AML-193 (cell line): ENCODE measurements at places on chromosomes 6 and 20.
A peak's percentile ranks its signal among the peaks of the same experiment; 100 is the strongest.

DNA sequence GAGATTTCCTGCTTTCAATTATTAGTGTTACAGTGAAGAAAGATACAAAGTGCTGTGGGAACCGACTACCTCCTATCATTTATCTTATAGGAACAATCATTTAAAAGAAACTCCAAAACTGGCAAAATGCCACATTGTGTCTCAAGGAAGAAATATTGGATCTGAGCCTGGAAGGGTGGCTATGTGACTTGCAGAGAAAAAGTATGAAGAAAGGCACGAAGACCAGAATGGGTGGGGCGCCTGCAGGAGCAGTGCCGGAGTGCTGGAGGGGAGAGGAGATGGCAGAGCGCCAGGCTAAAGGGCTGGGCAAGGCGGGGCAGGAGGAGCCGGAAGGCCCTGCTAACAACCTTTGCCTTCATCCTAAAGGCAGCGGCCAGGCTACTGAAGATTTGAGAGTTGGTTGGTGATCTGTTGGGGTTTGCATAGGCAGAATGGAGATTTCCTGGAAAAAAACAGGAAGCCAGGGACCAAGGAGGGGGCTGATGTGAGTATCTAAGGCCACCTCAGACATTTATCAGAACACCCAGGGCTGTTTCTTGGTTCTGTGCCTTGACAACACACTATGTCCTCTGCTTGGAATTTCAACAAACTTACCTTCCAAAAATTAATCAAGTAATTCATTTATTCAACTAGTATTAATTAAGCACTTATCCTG lies 125.6 kb downstream of the MAFB start:
- no peak for DNase-seq

DNA sequence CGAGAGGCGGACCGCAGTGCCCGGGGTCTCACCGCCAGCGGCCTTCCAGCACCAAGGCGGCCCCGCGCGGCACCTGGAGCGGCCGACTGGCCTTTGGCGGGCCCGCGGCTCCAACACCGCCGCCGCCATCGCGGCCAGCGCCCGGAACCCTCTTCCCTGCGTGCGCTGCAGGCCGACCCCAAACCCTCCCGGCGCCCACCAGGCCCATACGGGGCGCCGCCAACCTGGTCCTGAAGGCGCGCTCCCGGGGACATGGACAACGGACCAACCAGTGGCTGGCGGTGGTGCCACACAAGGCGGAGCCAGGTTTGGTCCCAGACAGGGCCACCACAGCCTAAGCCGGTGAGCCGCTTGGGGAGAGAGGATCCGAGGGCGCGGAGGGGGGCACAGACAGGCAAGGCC lies 1514.8 kb upstream of the DEFB115 start:
- DNase-seq, result no peak

DNA sequence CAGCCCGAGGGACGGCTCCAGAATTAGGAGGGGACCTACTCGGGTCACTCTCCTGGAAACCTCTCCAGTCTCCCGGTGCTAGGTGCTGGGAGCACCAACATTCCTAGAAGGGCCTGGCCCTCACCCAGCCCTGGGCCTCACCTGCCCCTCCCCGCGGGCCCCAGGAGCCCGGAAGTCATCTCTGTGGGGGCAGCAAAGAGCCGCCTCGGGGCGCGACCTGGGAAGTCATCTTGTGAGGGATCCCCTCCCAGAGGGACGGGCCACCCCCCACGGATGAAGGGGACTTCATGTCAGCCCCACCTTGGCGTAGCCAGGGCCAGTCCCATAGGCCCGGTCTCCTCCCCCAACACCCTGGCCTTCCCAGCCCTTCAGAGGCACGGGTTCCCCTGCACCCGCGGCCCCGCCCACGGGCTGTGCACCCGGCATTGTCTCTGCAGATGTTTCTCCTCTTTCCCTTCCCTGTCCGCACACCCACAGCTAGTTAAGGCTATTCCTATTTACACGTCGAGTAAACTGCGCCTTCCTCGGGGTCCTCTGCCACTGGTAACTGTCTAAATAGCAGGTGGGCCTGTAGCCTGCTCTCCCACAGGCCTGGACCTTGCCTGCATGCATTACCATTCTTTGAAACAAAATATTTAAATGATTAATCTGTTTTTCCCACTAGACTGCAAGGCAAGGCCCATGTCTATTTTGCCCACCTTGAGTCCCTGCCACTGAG lies 896 bp upstream of the RNASET2 start:
- peak; percentile 63 for DNase-seq

GRCh38 chr6:89346433-89346832 lies 6.1 kb downstream of the UBE2J1 start:
- DNase-seq, result no peak

DNA sequence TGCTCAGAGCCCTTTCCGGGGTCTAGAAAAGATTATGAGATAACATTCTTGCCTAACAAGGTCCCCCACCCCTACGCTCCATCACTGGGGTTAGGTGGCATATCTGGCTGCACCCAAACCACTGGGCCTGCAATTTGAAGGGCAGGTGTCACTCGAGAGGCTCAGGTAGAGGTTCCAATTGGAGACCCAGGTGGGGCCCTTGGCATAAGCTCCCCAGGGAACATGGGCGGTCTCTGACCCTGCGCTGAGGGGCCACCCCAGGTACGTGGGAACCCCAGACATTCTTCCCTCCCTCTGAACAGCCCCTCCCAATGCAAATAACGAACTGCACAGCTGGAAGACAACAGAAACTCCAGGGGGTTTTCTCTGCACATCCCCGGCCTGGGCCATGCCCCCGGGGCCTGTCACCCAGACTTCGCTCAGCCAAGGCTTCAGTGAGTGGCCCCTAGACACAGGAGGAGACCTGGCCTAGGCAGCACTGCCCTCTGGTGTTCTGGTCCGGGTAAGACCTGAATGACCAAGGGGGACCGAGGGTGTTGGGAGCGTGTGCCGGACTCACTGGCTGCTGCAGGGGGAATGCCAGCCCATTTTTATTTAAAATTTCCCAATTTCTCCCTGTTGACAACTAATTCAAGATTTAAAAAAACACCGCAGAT lies 47.5 kb downstream of the DSTN start:
- DNase-seq, result peak; percentile 4

- DNase-seq, result no peak
Observed at GRCh38 chr6:122752459-122752858, 27.1 kb upstream of the FABP7 start.

- no peak for DNase-seq
Observed at GRCh38 chr20:62480318-62480717, 4.5 kb upstream of the GATA5 start.
